ENCODE measurements at places on chromosomes 1 and 21.

DNA sequence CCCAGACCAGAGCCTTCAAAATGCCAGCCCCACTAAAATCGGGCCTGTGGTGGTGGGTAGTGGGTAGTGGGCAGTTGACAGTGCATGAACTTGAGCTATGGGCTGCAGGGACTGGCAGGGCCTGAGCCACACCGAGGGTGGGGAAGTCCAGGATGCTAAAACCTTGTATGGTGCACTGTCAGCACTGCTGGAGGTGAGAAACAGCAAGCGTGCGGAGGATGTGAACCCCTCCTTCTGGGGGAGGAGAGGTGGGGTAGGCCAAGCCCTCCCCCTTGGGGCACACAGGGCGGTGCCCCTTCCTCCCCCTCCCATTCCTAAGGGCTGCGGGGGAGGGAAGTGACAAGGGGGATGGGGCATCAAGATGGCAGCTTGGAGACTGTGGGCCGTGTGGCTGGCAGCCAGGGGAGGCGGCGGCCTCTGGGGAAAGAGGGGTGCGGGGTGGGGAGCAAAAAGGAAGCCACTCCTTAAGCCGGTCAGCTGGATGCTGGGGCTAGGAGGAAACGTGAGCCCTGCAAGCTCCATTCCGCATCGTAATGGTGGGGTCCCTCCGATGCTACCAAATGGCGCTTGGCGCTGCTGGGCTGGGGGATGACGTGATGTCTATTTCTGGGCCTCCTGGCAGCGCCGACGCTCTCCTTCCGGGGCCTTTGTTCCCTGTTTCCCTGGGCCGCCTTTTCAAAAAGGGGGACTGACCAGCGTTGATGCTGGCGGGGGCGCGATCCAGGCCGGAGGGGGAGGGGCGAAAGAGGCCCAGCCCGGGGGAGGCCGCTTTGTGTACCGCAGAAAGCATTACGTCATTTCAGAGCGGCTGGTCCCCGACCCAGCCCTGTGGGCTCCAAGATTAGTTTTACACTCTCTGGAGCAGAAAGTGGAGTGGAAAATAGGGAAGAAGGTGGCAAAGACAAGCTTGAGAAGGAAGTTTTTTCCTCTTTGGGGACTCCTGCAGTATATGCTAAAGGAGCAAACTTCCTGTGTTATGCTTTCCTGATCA, 809 bp downstream of the SYT11 start:
- DNase-seq, result no peak

- no peak for DNase-seq
Measured at GRCh38 chr1:27521861-27522431, 32.0 kb upstream of the WASF2 start.

- no peak for DNase-seq
Measured at GRCh38 chr1:197632651-197633050, 142.6 kb downstream of the DENND1B start.

- DNase-seq, result no peak
Measured at GRCh38 chr1:116529199-116529631, 41.6 kb downstream of the CD58 start.

- no peak for DNase-seq
Measured at GRCh38 chr1:178644308-178645120, 80.5 kb upstream of the RALGPS2 start.

GRCh38 chr1:227182012-227182411, 136.3 kb downstream of the CDC42BPA start:
- DNase-seq, result no peak

DNA sequence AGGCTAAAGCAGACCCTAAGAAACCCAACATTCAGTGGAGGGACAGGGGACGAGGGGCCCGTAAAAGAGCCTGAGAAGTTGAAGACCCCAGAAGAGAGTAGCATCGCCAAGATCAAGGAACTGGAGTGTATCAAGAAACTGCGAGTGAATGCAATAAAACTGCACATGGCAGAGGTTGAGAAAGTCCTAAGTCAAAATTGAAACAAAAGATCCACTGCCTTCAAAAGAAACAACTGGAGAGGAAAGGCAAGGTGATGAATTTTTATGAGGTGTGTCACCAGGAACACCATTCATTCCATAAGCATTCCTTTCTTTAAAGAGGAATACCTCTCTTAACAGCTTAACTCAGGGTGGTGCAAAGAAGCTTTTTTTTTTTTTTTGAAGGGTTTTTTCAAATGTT, 38.3 kb upstream of the ADORA3 start:
- DNase-seq, result no peak
